Activated T-cell treated with anti-CD3 and anti-CD28 coated beads, Interleukin-2, amount 50 U/mL, for 1 hour (primary cell): ENCODE measurements at places on chromosomes 1 and 21.

- DNase-seq: no peak
Measured at GRCh38 chr1:110300412-110301085, 38.6 kb upstream of the RBM15 start.

DNA sequence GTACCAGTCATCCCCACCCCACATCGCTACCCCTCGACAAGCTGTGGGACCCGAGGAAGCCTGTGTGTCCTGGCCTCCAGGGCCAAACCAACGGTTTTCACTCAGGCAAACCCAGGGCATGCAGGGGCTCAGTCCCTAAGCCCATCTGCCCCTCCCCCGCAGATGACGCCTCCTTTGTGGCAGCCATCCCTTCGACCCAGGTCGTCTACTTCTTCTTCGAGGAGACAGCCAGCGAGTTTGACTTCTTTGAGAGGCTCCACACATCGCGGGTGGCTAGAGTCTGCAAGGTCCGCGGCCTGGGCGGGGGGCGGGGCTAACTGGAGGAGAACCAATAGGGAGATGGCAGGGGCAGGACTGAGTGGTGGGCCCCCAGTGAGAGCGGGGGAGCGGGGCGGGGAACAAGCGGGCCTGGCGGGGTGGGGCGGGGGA, 7.4 kb downstream of the SEMA4A start:
- peak; percentile 59 for DNase-seq

DNA sequence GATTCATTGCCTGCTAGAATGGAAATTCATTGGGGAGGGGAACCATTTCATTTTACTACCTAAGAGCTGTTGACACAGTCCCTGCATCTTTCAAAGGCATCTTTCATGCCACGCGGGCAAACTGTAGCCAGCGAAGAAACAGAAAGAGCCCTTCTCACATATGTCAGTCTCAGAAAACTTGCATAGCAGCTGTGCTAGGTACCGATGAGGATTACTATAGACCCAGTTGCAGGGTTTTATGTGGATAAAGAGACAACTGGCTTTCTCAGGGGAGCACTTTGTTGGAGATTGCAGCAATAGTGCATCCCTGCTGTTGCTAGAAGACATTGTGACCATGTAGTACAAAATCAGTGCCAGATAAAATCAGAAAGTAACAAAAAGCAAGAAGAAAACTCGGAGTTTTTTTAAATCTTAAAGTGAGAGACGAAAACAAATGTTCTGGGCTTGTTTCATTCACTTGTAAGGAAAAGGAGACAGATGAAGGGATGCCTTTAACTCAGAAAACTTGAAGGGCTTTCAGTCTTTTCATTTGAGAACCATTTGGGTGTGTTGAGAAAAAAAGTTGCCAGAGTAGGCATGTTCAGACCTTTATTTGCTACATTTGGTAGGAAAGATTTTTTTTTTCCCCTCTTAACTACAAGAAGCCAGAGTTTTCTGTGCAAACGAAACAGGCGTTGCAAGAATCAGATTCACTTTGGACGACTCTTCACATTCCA, 804.1 kb downstream of the USP25 start:
- DNase-seq: no peak

DNA sequence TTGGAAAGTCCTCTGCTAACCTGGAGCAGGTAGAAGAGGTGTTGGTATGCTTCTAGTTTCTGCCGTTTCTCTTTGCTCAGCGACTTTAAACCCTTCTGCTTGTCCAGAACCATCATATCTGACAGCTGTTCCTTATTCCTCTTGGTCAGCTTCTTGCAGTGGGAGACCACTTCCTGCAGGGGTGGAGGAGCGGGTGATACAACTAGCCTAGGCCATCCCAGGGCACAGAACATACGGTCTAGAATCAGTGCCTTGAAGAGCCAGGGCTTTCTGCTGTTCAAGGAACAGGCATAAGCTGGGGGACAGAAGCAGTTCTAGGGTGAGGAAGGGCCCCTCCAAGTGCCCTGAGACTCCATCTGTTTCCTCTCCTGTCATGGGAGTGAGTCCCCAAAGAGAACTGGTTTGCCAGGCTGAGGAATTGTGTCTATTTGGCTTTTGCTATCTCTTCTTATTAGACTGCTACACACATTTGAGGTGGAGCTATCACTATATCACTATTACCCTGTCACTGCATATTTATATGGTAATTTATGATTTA, 32.5 kb downstream of the IQGAP3 start:
- DNase-seq: no peak

DNA sequence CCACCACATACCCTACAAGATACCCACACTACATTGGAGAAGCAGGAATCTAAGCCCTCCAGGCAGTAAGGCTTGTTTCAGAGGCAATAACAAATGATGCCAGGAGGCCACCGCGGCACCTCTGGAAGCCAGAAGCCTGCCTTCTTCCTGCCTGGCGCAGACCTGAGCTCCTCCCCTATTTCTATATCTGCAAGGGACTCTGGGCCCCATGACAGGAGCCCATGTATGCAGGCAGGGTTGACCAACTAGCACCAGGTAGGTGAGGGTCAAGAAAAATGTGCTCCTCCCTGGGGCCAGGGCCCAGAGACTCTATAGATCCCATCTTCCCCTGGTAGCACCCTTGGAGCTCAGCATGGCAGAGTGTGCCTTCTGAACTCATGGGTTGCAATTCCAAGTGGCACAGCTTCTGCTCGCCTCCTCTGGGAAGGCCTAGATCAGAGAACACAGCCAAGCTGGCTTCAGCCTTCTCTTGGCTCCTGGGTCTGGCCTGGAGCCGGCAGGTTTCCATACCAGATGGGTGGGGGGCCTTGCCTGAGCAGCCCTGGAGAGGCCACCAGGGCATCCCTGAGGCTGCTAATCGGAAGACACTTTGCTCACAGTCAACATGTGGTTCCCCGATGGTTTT, 85.1 kb downstream of the STUM start:
- no peak for DNase-seq

- DNase-seq: no peak
Measured at GRCh38 chr1:183209533-183210158, 23.6 kb downstream of the LAMC2 start.

- DNase-seq: no peak
Measured at GRCh38 chr1:18635891-18636595, 5.4 kb downstream of the PAX7 start.

DNA sequence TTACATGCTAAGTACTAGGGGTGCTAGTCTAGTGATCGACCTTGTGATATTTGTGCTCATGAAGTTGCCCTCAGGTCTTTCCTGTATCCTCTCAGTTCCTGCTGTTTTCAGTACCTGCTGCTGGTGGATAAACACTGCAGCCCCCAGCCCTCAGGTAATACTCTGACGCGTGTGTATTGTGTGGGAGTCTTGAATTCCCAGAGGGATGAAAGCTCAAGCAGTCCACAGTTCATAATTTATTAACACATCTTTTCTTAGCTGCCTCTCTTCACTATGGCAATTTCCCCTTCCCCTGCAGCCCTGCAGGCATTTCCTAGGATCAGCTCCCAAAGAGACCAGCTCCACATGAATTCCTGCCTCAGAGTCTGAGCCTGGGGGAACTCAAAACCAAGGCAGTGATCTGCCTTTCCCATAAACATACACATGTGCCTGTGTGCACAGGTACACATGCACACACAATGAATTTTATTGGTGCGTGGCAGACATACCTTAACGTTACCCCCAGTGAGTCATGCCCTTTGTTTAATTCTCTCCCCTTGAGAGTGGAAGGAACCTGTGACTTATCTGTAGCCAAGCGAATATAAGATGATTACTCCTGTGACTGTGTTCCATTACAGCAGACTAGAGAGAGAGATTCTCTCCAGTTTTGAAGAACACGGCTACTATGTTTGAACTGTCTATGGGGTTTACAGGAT, 14.1 kb upstream of the HMGCS2 start:
- DNase-seq: no peak

GRCh38 chr1:56374026-56374974, 205.1 kb downstream of the PLPP3 start:
- no peak for DNase-seq
